Activated T-cell treated with anti-CD3 and anti-CD28 coated beads for 48 hours (primary cell): ENCODE measurements at places on chromosomes 3 and 15.

- DNase-seq: no peak
Observed at GRCh38 chr3:45011756-45012508, 14.2 kb upstream of the CLEC3B start.

DNA sequence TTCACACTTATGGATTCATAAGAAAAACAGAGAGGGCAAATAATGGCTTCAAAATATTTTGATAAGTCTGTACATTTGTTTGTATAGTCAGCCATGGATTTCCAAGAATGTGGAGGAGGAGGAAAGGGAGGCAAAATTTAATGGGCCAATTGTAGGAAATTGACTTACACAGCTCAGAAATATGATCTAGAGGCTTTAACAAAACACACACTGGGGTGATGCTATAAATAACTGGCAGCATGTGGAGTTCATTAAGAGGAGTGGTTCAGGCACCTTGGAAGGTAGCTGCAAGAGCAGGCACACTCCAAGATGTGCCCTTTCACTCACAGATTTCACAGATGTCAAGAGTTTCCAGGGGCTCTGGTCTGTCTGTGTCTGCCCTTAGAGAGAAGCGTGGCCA, 193.4 kb upstream of the RASGRP1 start:
- DNase-seq: no peak

- no peak for DNase-seq
Observed at GRCh38 chr3:143337387-143337786, 217.8 kb downstream of the CHST2 start.

DNA sequence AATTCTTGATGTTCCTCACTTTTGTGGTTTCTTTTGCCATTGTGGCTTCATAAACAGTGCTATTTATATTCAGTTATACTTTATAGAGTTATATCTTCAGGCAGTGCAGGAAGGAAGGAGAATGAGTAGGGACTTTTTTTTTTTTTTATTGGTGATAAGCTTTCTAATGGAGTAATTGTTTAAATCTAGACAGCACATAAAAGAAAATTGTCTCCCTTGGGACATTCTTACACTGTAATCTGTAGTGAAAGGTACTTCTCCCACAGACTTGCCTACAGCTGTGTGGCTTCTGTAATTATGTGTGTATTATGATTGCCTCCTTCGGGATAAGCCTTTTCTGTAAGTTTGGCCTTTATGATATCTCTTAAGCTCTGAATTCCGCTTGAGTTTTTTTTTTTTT, 41.6 kb downstream of the WDR76 start:
- no peak for DNase-seq

GRCh38 chr3:108098003-108098370, 7.2 kb upstream of the CD47 start:
- no peak for DNase-seq

- DNase-seq: no peak
Observed at GRCh38 chr3:159987291-159987711, 1.3 kb upstream of the IL12A start.

DNA sequence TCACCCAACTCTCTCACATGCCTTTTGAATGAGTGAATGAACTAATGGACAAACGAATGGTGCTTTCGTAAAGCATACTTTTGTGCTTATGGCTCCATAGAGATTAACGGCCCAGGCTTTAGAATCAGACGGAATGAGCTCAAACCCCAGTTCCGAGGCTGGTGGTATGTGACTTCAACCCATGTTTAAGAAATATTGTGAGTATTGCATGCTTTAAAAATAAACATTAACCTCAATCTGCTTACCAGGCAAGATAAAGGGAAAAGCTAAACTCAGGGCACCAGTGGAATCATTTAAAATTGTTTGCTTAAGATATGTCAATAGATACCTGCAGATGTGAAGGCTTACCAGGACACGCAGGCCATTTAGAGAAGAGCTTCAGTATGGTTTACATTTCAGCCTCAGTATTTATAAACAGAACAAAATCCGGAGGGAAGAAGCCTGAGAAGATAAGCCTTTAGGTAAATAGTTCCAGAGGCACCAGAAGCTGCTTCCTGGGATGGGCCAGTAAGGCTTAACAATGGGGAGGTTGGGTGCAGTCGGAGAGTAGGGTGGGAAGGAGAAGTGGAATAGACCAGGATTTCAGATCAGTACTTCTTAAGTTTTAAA, 186.4 kb downstream of the ADAMTS9 start:
- no peak for DNase-seq

- no peak for DNase-seq
Observed at GRCh38 chr3:171190668-171191067, 164.1 kb upstream of the SLC2A2 start.

- DNase-seq: no peak
Observed at GRCh38 chr15:74226761-74227540, 9.2 kb upstream of the CCDC33 start.

GRCh38 chr3:50126287-50127211, 28.6 kb upstream of the SEMA3F start:
- no peak for DNase-seq

GRCh38 chr3:69739204-69740102, at the start of gene MITF:
Gene MITF (plus strand): TSS chr3:69739464. CDS start chr3:69739598, 134 bp downstream.
- peak; percentile 58 for DNase-seq

GRCh38 chr15:75815811-75816719, 27.2 kb upstream of the UBE2Q2 start:
- no peak for DNase-seq

DNA sequence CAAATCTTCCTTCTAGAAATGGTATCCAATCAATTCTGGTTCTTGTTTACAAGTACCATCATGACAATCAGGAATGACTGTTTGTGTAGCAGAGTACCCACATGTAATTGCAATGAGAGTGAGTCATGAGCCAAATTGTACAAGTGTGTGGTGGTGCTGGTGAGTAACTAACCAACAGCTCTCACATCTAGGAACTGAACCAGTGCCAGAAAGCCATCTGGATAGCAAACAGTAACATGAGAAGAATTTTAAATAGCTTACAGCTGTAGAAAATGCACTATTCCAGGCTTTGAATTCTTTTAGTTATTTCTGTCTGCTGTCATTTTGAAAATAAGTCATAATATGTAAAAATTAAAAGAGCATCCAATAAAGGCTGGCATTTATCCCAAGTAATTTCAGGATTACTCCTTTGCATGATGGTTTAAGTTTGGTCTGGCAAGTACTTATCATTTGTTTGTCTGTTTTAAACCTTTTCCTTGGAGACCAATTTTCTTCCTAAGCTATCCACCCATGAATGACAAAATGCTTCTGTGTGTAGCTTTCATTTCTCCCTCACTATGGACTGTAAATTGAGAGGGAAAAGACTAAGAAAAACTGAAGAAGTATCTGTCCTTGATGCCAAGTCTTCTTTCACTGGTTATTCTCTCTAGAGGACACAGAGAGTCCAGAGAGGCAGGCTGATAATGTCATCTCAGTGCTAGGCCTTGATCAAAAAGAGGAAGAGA, 60.0 kb downstream of the PIK3CB start:
- DNase-seq: no peak

DNA sequence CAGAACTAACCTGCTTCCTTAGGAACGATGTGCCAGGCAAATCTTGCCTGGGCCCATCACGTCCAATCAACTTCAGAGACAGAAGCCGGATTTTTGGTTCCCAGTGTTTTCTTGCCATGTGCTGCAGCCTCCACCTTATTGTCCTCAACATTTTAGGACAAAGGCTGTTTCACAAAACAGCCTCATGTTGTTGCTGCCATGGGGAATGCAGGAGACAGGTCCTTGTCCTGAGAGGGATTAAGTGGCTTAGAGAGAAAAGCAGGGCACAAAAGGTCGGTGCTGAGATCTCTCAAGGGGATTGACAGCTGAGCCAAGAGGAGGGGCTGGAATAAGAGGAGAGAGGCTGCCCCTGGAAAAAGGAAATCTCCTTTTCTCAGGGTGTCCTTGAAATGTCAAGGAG, 11.3 kb upstream of the NMNAT3 start:
- no peak for DNase-seq

DNA sequence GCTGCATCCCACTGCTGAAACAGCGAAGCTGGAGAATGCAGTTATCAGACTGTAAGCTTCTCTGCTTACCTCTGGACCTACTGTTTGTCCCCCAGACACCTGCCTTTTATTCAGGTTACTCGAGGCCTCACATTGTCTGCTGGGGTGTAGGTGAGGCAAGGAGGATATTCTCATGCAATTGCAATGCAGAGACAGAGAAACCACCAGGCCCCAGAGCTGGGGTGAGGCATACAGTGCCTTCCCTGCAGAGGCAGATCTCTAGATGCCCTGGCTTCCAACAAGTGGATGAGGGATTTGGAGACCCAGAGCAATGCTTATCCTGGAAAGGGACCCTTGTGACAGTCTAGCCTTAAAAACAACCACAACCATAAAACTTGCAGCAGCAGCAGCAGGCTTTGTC, 263.4 kb upstream of the ST8SIA2 start:
- no peak for DNase-seq

DNA sequence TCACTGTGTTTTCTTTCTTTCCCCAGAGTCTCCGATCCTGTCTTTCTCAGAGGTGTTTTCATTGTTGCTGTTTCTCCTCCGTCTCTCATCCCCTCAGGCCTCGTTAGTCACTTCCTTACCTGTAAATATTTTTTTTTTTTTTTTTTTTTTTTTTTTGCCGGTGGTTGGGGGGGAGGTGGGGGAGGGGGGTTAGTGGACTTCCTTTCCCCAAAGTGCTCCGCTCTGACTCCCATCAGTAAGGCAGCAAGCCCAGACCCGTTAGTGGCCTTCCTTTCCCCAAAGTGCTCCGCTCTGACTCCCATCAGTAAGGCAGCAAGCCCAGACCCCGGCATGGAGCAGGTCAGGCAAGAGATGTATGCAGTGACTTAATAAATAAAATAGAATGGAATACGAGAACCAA, 97.1 kb upstream of the TNFAIP8L3 start:
- DNase-seq: no peak

DNA sequence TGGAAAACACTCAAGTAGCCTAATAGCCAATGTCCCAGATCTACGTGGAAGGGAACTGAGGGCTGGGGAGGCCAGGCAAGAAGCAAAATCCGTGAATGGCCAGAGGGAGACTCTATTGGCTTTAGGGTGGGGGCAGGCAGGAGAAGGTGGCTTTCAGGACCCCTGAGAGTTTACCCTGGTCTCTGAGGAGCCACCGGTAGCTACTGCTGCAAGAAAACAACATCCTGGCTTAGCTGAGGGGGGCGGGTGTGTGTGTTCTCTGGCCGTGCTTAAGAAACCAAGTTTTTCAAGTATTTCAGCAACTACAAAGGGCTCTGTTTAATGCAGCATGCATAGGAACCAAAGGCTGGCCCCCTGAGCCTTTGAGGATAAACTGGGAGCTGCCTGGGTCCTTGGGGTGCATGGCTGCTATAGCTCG, 47.6 kb upstream of the TRPM1 start:
- no peak for DNase-seq

DNA sequence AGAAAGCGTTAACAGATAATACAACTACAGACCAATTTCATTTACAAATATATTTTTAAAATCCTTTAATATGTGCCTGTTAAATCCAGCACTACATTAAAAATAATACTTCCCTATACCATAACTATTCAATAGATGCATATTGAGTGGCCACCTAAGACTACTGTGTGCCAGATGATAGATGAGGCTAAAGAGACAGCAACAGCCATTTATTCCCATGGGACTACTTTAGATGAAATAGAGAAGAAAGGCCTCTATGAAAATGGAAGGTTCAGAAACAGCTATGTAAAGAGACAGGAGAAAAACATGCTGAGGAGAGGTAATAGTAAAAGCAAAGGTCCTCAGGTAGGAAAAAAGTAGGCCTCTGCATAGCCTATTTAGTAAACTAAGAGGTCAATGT, 358.1 kb downstream of the ULK4 start:
- DNase-seq: no peak

DNA sequence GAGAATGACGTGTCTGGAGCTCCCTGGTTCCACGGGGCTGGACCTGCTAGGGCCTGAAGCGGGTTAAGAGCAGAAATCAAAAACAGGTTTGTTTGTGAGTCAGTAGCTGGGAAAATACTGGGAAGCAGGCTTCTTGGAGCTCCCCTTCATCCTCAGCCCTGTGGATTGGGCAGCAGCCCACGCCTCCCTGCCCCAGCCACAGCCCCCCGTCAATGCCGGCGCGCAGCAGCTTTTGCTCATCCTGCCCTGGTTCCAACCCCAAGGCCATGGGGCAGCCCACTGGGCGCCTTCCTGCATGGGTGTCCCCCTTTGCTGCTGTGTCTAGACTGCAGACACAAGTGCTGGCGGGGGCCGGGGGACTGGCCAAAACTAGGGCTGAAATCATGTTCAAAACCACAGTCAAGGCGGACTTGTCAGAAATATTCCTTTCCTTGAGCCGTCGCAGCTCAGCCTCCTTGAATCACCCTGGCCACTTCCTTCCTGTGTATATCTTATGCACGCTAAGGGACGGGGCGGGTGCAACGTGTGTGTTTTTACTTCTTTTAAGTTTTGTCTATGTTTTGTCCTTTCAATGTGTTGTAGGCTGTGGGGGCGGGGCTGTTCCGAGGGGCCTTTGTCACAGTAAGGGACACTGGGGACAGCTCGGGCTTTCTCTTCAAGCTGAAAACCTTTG, 108.1 kb downstream of the KLF13 start:
- peak; percentile 73 for DNase-seq

DNA sequence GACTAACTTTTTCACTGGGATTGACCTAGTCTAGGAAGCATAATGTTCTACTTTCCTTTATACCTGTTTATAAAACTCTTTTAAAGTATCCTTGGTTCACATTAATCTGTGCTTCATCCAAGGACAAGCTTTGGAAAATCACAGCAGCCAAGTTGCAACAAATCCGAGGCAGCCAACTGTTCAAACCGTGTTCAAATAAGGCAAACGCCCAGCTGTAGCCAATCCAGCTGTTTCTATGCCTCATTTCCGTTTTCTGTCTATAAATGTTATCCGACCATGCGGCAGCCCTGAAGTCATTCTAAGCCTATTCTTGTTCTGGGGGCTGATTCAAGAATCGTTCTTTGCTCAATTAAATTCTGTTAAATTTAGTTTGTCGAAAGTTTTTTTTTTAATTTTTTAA, 78.3 kb downstream of the FMN1 start:
- no peak for DNase-seq
